ENCODE measurements at places on chromosomes 3 and 15.

DNA sequence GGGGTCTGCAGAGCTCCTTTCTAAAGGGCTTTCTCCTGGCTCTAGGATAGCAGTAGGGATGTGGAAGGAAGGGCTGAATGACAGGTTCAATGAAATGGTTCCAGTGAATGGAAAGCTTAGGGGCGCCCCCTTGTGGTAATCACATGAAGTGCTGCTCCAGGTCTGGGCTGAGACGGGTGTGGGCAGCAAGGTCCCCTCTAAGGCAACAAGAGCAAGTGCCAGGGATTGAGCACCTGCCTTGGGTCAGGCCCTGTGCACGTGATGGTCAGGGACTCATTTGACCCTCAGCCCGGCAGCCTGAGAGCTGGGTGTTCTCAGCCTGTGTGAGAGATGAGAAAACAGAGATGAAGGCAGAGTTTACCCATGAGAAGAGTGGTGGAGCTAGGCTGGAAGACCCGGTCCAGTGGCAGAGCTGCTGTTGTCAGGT, 12.1 kb upstream of the CX3CR1 start:
- peak; percentile 86 for DNase-seq

DNA sequence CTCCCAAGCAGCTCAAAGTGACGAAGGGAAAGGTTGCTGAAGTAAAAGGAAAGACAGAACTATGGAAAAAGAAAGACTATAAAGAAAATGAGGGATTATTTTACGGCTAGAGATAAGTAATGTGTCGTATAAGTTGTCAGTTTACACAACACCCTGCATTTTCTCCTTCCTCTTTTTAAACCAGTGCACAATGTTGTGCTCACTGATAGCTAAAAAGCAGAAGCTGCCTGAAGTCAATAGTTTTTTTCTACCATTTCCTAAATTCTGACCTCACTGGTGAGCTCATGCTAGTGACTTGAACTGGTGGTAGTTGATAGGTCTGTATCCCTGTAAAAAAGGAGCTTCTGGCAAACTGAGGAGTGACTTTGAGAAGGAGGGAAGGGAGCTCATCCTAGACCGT, 368.6 kb upstream of the GBE1 start:
- DNase-seq: no peak

- peak; percentile 67 for DNase-seq
Observed at GRCh38 chr15:40941528-40942336, 11.5 kb upstream of the CHAC1 start.

GRCh38 chr15:99324082-99324620, 72.9 kb downstream of the LRRC28 start:
- DNase-seq: peak; percentile 13

GRCh38 chr3:121601212-121601812, 8.1 kb downstream of the FBXO40 start:
- no peak for DNase-seq

GRCh38 chr15:50767332-50767861, 1.9 kb upstream of the SPPL2A start:
- DNase-seq: no peak

- DNase-seq: no peak
Observed at GRCh38 chr15:51107612-51108011, 12.9 kb upstream of the TNFAIP8L3 start.

GRCh38 chr3:4011166-4011565, 211.9 kb downstream of the LRRN1 start:
- DNase-seq: no peak

DNA sequence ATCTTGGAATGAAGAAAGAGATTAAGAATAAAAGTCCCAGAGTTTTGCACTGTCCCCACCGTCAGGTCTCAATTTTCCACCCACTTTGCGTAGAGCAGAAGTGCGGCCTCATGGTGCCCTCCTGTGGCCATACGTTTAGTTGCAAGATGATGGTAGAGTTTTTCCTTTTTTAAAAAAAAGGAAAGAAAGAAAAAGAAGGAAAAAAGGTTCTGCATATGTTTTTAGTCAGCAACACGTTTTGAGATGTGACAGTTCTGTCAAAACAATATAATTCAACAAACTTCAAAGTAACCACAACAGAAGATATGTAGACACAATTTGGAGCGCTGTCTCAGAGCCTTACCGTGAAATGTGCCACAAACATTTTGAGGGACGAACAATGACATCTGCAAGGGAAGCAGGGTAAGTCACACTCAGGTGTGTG, 24.6 kb downstream of the EBLN2 start:
- peak; percentile 66 for DNase-seq

- DNase-seq: no peak
Observed at GRCh38 chr3:50583897-50584296, 14.6 kb downstream of the HEMK1 start.

DNA sequence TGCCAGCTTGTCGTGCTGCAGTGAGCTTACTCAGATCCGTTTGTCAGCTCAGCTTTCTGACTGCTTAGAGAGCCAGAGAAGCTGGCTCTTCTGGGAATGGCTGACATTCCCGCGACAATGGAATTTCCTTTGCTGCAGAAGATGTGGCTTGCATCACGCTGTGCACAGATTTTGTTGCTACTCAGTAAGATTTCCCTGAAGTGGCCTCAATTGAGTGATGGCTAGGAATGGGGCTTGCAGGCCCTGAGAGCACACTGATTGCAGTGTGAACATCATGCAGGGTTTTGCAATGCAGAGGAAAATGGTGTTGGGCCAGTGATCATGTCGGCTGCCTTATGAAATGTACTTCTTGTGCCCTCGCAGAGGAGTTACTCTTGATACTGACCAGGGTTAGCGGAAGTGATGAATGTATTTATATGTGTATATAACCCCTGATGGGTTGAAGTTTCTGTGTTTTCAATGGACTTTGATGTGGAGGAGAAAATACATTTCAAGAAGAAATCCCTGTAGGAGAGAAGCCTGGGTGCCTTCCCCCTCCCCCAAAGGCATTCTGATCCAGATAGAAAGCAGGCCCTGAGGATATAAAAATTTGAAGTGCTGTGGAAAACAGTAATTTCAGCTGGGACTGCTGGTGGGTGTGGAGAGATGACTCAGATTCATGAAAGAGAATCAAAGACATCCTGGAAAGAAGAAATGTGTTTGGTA, 102.5 kb upstream of the PDZRN3 start:
- DNase-seq: no peak

- DNase-seq: peak; percentile 75
Observed at GRCh38 chr3:146469150-146470017, at the start of gene PLSCR2. PLSCR2 (minus strand) TSS chr3:146469561; CDS start chr3:146459904, 9,657 bp downstream.

GRCh38 chr3:51916418-51916817, 13.3 kb upstream of the IQCF1 start:
- DNase-seq: no peak

GRCh38 chr15:39549912-39550311, 31.0 kb upstream of the THBS1 start:
- DNase-seq: no peak

DNA sequence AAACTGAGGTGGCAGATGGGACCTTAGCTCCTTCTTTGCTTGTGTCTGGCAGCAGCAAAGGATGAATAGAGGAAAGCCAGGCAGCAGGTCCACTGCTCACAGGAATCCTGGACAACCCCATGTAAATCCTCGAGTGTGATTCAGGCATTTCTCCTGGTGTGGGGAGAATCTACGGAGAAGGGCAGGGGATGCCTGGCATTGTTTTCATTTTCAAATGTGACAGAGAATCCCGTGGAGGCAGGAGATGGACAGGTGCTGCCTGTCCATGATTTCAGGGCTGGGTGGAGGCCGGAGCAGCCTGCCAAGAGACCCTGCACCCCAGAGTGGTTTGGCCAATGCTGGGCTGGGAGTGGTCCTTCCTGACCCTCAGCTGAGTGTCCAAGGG, 1.7 kb downstream of the HRH1 start:
- no peak for DNase-seq

DNA sequence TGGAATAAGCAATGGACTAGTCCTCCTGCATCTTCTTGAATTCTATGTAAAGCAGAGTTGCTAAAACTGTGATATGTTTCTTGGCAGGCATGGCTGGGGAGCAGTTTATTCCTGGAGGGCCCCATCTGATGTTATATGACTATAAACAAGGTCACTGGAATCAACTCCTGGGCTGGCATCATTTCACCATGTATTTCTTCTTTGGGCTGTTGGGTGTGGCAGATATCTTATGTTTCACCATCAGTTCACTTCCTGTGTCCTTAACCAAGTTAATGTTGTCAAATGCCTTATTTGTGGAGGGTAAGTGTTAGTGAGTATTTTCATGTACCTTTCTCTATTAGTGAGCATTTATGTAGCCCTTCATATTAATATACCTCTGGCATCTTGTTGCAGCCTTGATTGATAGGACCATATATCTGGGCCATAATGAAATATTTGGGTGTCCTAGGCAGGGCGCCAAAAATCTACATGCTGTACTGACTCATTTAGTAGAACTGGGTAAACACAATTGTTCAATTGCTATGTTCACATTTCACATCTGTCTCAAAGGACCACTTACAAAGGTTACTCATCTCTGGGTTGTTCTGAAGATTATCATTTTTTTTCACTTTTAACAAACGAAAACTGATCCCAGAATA, 52.6 kb upstream of the ADGRG7 start:
- DNase-seq: no peak

DNA sequence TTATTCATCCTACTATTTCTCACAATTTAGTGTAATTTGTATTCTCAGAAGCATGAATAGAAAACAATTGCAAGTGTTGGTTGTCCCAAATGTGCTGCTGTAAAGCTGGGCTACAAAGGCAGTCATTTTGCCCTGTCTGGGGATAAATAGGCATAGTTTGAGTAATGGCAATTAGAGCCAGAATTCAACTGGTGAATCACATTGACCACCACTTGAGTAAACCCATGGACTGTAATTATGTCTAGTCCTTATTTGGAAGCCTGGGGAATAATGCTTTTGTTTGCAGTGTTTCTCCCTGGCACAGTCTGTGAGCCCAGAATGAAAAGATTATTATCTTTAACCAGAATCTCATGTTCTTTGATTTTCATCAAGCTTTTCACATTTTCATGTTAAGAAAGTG, 30.5 kb upstream of the CHL1 start:
- DNase-seq: no peak

DNA sequence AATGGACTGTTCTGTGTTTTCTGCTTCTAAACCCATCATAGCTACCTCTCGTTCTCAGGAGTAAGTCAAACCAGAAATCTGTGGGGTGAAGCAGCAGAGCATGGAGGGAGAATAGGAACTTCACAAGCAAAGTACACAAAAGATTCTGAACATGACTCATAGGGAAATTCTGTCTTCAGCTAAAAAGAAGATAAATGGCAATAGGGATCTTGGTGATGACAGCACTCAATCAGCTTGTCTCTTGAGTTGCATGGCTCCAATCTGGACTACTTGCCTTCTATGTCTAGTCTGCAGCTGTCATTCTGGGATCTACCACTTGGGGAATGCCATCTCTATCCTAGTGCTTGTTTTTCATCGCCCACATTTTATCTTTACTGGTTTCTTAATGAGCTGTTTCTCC, 13.5 kb upstream of the GRAMD1C start:
- DNase-seq: no peak

- DNase-seq: no peak
Observed at GRCh38 chr3:6516694-6517093, 344.2 kb upstream of the GRM7 start.

DNA sequence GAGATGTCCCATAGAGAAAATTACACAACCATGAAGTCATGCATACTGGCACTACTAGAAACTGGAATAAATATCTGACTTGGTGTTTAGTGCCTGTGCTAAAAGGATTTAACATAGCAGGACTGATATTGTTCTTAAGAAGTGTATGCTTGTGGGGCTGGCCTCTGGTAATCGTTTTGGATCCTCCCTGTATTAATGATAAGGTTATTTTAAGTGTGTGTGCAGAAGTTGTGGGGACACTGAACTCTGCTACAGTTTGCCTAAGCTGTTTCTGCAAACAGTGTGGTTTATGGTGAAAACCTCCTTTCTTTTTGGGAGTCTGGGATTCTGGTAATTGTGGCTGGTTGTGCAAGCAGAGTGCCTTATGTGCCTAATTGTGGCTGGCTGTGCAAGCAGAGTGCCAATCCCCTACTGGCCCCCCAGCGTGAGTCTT, 120.8 kb downstream of the CLASP2 start:
- no peak for DNase-seq

DNA sequence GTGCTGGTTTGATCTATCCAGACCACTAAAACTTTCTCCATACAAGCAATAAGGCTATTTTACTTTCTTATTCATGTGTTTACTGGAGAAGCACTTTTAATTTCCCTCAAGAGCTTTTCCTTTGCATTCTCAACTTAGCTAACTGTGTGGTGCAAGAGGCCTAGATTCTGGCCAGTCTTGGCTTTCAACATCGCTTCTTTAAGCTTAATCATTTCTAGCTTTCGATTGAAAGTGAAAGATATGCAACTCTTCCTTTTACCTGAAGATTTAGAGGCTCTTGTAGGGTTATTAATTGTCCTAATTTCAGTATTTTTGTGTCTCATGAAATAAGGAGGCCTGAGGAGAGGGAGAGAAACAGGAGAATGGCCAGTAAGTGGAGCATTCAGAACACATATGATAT, 234.8 kb upstream of the GADL1 start:
- no peak for DNase-seq

DNA sequence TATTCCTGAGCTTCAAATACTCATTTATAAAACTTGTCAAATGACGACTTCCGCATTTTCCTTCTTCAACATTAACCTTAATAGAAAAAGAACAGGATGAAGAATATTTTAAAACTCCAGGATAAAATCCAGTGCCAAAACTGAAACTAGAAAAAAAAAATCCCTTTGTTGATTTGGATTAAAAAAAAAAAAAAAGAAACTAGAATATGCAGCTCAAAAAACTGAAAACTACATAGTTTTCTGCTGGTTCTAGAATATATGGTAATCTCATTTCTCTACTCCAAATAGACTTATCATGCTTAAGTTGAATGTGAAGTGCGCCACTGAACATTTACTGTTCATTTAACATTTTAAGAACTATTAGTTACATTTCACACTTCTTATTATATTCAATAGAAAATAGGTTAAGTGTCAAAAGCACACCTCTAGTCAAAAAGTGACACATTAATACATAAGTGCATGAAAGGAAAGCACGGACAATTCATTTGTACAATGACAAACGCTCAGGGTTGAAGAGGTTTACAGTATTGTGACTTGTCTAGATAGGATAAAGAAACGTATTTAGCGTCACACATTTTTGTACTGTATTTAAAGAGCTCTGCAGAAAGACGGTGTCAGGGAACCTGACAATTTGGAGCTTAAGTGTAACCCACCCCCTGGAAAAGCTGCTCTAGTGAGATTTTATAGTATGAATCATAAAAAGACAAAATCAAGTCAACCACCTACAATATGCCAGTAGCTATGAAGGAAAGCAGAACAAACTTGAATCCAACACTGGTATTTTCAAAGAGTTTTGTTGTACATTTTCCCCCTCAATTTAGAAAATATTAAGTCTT, 5.8 kb downstream of the TRA2B start:
- DNase-seq: no peak

GRCh38 chr3:179299999-179300613, 22.7 kb upstream of the ZNF639 start:
- no peak for DNase-seq

DNA sequence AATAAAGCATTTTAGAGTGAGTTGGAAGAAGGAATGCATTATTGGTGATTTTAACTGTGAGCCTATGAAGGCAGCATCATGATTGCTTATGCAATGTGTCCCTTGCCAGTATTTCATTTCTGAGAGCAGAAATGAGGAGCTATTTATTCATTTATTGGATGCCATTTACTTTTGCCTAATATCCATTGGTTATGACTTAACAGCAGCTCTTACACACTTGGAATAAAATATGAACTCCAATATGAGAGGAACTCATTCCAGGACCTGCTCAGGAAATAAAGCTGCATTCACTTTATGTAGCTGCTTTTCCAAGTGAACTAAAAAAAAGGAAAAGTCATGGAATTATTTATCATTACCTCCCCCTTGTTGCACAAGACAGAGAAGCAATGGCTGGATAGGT, 280.1 kb downstream of the LRTM1 start:
- DNase-seq: no peak

- no peak for DNase-seq
Observed at GRCh38 chr3:194612221-194612620, 21.0 kb downstream of the TMEM44 start.

Measured in activated CD4-positive, alpha-beta T cell treated with anti-CD3 and anti-CD28 coated beads, Interleukin-2, amount 50 U/mL, for 48 hours (primary cell).